ENCODE measurements at places on chromosomes 7 and 10.

DNA sequence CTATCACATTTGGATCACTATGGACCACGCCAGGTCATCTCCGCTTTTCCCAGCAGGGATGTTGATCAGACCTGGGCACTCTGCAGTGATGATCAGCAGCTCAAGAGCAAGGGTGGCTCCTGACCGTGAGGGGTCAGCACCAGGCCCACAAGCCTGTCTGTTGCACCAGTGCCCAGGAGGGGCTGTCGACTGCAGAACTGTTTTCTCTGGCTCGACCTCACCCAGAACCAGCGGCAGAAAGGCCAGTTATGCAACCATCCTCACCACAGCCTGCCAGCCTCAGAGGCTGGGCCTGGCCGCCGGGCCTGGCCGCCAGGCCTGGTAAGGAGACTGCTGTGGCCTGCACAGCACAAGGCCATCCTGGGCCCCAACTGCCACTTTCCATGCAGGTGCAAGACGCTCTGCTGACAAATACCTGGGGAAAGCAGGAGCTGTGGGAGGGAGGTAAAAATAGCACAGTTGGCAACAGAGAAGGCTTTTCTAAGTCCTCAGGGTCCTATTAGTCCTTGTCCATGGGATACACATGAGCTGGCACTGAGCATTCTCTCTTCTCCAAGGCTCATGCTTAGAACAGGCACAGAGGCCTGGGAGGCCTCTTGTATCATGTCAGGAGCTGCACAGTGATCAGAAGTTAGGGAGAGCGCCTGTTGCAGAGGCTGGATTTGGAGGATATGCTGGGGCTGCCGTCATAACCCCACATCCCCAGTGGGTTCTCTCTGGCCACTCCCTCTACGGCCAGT, 17.5 kb downstream of the KCNMA1 start:
- DNase-seq, result no peak

DNA sequence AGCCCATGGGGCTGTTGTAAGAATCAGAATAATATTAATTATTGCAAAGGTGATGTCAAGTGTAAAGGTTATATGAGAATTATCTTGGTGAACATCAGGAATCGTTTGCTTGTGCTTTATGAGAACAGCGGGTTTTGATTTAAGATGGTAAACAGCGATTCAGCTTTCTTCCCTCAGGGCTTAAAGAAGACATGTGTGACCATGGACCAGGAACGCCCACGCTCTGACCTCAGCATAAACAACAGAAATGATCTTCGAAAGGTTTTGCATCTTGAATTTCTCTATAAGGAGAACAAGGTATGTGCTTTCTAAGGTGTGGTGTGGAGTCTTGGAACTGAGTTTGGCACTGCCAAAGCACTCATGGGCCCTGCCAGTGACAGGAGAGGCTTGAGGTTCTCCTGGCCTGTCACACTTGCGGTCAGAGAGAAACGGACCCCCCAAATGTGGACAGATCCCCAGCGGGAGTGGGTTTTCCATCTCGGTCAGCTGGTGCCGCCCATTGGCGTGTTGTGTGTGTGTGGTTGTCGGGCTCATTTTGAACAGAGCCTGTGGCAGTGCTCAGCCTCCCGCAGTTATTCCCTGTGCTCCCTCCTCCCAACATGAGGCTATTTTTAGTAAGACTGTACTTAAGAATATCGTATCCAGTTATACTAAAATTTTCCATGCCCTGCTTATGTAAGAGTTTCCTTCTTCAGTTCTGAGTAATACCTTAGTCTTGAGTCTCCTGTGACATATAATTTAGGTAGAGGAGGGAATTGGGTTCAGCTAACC, 7.2 kb downstream of the MINDY4 start:
- DNase-seq, result no peak

- DNase-seq, result no peak
Measured at GRCh38 chr10:111475720-111476119, 398.9 kb downstream of the ADRA2A start.

GRCh38 chr7:81648716-81649115, 121.1 kb downstream of the HGF start:
- DNase-seq, result no peak

DNA sequence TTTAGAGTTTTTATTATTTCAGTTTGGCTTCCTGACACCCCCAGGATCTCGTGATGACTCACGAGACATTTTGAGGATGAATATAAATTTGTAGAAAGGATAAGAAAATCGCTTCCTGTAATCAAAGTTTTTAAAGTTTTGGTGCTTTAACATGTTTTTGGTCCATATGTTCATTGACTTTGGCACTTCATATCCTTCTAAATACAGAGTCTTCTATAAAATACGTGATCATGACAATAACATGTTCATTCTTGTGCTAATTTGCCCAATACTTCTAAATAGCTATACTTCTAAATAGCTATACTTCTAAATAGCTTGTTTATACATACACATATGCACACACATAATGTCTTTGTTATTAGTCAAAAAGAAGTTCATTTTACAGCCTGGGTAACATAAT, 341.9 kb downstream of the PLXDC2 start:
- DNase-seq, result no peak

- DNase-seq, result no peak
Measured at GRCh38 chr7:117825132-117825531, 48.1 kb downstream of the CTTNBP2 start.

GRCh38 chr10:14889318-14889717, 10.7 kb downstream of the SUV39H2 start:
- DNase-seq, result no peak

Measured in amygdala (tissue), 56 donors.